IMR-90 (cell line): ENCODE measurements at places on chromosomes 5 and 9. TPM values are rescaled to one million over a fixed set of nuclear protein-coding genes. Genes with fewer than 3 reads are reported as not detected.
A peak's percentile ranks its signal among the peaks of the same experiment; 100 is the strongest.

DNA sequence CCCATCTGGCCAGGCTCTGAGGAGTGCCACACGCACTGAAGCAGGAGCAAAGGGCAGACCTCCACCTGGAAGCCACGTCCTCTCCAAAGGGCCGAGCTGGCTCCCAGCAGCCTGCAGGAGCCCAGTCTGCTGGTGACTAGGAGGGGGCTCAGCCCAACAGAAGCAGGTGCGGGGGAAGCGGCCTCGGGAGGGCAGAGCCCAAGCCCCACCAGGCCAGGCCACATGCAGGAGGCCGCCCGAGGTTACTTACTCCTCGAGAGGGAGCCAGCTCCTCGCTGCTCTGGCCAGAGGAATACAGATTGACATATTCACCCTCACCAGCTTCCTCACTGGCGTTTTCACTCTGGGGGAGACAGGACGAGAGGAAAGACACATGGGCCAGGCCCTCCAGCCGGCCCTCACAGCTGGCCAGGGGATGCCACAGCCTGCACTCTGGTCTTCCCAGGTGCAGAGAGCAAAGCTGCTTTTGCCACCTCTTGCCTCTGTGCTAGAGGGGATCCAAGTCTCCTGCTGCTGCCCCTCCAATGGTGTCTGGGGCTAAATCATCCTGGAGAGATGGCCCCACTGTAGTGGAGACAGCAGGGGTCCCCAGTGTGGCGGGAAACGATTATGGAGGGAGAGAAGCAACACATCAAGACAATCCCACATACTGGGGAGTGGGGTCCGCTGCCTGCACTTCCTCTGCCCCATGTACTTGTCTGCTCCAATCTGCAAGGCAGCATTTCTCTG lies 58.6 kb downstream of the PRRT1B start:
- DNase-seq: no peak

Gene WDR38
- polyA plus RNA-seq: not detected in 2 replicates

DNA sequence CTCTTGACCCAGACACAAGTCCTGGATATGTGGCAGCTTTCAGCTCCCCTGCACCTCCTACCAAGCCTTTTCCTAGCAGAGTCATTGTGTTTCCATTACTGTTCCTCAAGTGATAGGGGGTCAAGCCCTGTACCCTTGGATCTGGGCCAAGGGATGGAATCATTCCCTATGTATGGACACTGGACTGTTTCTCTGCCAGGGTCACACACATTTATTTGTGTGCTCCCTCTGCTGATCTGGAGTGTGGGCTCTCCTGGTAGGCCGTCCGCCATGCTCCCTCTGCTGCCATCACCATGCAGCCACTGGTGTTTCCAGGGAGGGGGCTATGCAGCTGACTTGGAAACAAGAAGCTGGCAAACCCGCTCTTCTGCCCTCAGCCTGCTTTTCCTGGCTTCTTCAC lies 9.5 kb downstream of the GM2A start:
- no peak for DNase-seq

Gene GDA
- not detected in 2 replicates for polyA plus RNA-seq

- peak; percentile 57 for DNase-seq
Observed at GRCh38 chr5:171207256-171207847, 101.7 kb upstream of the TLX3 start.

Gene PTGS1
- polyA plus RNA-seq: 33.9 and 38.3 TPM in 2 replicates

DNA sequence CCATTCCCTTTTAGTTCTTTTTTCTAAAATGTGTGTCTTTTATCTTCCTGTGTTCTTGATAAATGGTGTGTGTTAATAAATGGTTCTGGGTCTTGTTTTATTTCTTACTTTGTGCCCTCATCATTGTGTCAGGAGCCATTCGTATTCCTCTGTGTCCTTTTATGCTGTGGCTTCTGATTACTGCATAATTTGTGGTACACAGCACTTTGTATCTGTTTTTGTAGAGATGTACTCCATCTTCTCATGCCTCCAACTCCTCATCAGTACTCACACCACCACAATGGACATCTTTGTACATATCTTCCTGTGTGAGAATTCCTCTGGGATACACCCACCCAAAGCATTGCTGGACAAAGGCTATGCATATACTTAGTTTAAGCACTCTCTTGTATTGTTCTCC lies 247.4 kb downstream of the ARHGAP26 start:
- DNase-seq: no peak

Gene HSD17B3
- polyA plus RNA-seq: not detected in 2 replicates

Gene FBXL7
- polyA plus RNA-seq: 10.2 and 11.2 TPM in 2 replicates

Gene MYMK
- polyA plus RNA-seq: not detected in 2 replicates

- DNase-seq: no peak
Observed at GRCh38 chr9:129609486-129610212, 11.3 kb downstream of the C9orf50 start.

GRCh38 chr9:129354498-129354897 lies 176.4 kb upstream of the IER5L start:
- no peak for DNase-seq

Gene SLC27A6
- polyA plus RNA-seq: 0.02 TPM in 1 of 2 replicates, not detected in the other

GRCh38 chr9:24118190-24118589 lies 292.1 kb upstream of the ELAVL2 start:
- no peak for DNase-seq
